ENCODE measurements at places on chromosomes 7 and 10. TPM values are rescaled to one million over a fixed set of nuclear protein-coding genes. Genes with fewer than 3 reads are reported as not detected.

C7orf57 gene
- total RNA-seq, result not detected

NRCAM gene
- total RNA-seq, result 0.78 TPM

GPER1 gene
- 8.5 TPM for total RNA-seq

XRCC2 gene
- 9.2 TPM for total RNA-seq

SLC13A4 gene
- total RNA-seq, result 0.98 TPM

DDC gene
- total RNA-seq, result not detected

ZNF746 gene
- 18.4 TPM for total RNA-seq

AMPH gene
- 4.3 TPM for total RNA-seq

NRP1 gene
- total RNA-seq, result 402 TPM

TUBAL3 gene
- not detected for total RNA-seq

NSUN5 gene
- total RNA-seq, result 22.5 TPM

EMX2 gene
- total RNA-seq, result 1.1 TPM

MRLN gene
- not detected for total RNA-seq

IFIT1B gene
- total RNA-seq, result not detected

Measured in subcutaneous preadipocyte (primary cell).